Upper lobe of right lung (tissue), 1 donor: ENCODE measurements at places on chromosomes 1 and 21. TPM values are rescaled to one million over a fixed set of nuclear protein-coding genes. Genes with fewer than 3 reads are reported as not detected.

DNA sequence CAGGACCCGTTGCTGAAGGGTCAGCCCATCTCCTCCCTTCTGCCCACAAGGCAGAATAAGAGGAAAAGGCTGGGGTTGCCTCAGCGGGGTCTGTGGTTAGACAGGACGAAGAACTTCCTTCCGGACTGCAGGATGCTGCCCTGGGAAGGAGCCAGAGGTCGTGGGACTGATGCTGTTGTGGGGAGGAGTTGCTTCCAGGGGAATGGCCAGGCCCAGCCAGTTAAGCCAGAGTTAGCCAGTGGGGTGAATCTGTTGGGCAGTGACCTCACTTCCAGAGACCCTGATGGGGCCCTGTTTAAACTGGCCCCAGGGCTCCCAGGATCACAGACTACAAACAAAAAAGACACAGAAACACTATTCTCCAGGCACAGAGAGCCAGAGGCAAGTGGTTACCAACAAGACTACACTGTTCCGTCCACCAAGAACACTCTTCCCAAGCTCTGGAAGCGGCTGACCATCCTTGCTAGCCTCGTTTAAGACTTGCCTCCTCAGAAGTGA lies 13.0 kb downstream of the FAM229A start:
- no peaks in the 10 kb centered on the region for H3K36me3 ChIP-seq
- peaks cover 65% of the 10 kb centered on the region for H3K4me1 ChIP-seq
- H3K27me3 ChIP-seq = no peaks in the 10 kb centered on the region
- peak; percentile 68 for DNase-seq
- H3K4me3 ChIP-seq = no peak overlapping the region

DNA sequence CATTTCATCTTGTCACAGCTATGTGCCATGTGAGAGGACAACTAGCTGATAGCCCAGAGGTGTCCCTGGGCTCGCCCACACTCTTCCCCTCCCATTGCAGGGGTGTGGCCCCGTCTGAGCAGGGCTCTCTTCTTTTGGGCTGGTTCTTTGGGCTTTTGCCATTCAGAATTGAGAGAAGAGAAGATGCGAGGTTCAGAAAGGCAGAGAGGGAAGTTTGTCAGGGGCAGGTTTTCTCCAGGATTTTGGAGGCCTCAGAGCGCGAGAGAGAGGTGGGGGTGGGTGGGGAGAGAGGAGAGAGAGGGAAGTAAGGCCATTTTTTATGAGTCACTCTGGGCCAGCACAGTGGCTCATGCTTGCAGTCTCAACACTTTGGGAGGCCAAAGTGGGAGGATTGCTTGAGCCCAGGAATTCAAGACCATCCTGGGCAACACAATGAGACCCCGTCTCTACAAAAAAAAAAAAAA lies 5.2 kb downstream of the IFI6 start:
- no peak overlapping the region for H3K4me3 ChIP-seq
- H3K27me3 ChIP-seq = no peaks in the 10 kb centered on the region
- H3K36me3 ChIP-seq = peaks cover 16% of the 10 kb centered on the region
- H3K4me1 ChIP-seq = peaks cover 30% of the 10 kb centered on the region

- H3K27me3 ChIP-seq = no peaks in the 10 kb centered on the region
- DNase-seq = no peak
- no peak overlapping the region for H3K4me3 ChIP-seq
- H3K36me3 ChIP-seq = no peaks in the 10 kb centered on the region
Observed at GRCh38 chr1:66575739-66576138, 41.8 kb downstream of the SGIP1 start.

The TNFRSF18 gene
- total RNA-seq = 0.98 TPM

The FLG2 gene
- not detected for total RNA-seq

DNA sequence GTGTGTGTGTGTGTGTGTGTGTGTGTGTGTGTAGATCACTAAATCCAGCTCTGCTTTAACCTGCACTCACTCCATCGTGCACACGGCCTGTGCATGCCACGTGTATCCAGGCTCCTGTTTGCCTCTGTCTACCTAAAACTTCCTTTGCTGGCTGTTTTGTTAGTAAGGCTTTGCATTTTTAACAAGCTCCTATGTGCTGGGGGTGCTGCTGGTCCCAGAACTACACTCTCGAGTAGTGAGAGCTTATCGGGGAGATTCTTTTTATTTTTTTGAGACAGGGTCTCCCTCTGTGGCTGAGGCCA lies 596 bp upstream of the TCEA3 start:
- H3K27me3 ChIP-seq = no peaks in the 10 kb centered on the region
- H3K36me3 ChIP-seq = no peaks in the 10 kb centered on the region
- peaks cover 23% of the 10 kb centered on the region for H3K4me1 ChIP-seq
- peak overlapping the region; percentile 68 for H3K4me3 ChIP-seq
- DNase-seq = no peak
- no peak overlapping the region for H3K27ac ChIP-seq

- no peaks in the 10 kb centered on the region for H3K36me3 ChIP-seq
- no peak overlapping the region for H3K27ac ChIP-seq
- H3K4me3 ChIP-seq = no peak overlapping the region
- no peaks in the 10 kb centered on the region for H3K4me1 ChIP-seq
Observed at GRCh38 chr1:24990779-24991641, 60.9 kb upstream of the RUNX3 start.

DNA sequence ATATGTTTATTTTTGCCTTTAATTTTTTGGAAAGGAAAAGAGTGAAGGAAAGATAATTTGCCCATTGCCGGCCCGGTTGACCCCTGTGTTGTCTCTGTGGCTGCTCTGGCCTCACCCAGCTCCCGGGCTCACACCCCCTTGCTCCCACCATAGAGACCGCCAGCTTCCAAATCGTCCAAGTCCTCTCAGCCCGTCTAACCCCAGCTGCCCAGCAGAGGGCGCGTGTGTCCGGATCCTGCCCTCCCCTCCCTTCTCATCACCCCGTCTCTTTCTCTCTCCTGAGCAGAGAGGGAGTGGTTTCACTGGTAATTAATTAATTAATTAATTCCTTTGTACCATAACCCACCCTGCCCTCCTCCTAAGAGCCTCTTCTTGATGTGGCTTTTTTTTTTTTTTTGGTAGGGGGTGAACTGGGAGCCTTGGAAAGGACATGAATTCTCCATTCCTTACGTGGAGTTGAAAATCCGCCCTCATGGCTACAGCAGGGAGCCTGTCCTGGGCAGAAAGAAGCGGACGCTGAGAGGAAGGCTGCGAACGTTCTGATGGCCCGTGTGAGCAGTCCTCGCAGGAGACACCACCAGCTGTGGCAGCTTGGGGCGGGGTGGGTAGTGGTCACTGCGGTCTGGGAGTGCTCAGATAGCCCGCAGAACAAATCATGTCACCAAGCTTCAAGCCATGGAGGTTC lies 45.9 kb downstream of the KIAA0040 start:
- H3K36me3 ChIP-seq = no peaks in the 10 kb centered on the region
- H3K27me3 ChIP-seq = no peaks in the 10 kb centered on the region
- H3K27ac ChIP-seq = no peak overlapping the region
- DNase-seq = peak; percentile 82
- no peak overlapping the region for H3K4me3 ChIP-seq

The TIE1 gene
- total RNA-seq = 59.4 TPM

The AXDND1 gene
- not detected for total RNA-seq

GRCh38 chr1:2840036-2840809 lies 38.7 kb upstream of the TTC34 start:
- H3K4me1 ChIP-seq = no peaks in the 10 kb centered on the region
- H3K4me3 ChIP-seq = no peak overlapping the region
- H3K36me3 ChIP-seq = no peaks in the 10 kb centered on the region
- DNase-seq = no peak
- H3K27ac ChIP-seq = no peak overlapping the region
- H3K27me3 ChIP-seq = no peaks in the 10 kb centered on the region

DNA sequence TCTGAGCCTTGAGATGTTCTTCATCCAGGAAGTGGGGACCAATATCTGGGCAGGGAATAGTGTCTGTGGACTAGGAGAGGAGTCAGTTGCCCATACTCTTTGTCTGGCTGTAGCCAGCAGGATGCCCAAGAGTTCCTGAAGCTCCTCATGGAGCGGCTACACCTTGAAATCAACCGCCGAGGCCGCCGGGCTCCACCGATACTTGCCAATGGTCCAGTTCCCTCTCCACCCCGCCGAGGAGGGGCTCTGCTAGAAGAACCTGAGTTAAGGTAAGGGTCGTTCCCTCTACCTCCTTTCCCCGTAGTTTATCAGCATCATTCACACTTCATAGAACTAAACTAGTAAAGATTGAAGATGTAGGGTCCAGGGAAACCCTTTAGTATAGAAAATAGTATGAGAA lies 3.4 kb upstream of the PPOX start:
- no peak overlapping the region for H3K27ac ChIP-seq
- no peak for DNase-seq
- no peaks in the 10 kb centered on the region for H3K27me3 ChIP-seq
- peaks cover 33% of the 10 kb centered on the region for H3K36me3 ChIP-seq

DNA sequence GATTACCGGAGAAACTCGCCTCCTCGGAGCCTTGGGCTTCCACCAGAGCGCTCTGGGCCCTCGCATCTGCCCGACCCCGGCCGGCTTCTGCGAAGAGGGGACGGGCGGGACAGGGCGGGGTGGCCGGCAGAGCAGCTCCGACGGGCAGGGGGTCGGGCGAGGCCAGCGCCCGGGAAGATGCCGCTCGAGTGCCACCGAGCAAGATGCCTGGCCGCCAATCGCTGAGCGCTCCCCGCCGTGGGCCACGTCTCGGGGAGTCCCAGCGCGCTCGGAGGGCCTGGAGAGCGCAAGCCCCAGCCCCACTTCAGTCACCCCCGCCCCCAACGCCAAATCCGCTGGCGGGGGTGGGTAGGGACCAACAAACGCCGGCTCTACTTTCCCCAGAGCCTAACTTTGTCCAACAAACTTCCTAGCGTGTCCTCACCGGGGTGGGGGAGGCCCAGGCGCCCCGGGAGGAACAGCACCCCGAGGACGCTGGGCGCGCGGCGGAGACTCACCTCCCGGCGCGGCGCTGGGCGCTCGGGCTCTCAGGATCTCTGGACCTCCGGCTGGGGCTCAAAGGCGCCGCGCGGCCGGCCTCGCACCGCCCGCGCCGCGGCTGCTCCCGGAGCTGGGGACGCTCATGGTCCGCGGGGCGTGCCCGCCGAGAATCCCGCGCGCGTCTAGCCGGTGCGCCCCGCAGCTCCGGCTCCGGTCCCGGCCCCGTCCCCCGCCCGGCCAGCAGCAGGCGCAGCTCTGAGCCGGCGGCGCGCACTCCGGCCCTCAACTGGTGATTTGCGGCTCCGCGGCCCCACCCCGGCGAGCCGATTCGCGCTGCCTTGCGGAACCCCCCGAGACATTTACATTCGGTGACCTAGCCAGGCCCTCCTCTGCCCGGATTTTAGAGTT lies at the start of gene BCAR3:
BCAR3 (minus strand) TSS at position 737 of the 888 bp plus-strand sequence. CDS start 6,907 bp downstream, outside the sequence.
- peak; percentile 90 for DNase-seq
- H3K4me1 ChIP-seq = peaks cover 21% of the 10 kb centered on the region
- peak within 1 kb of the TSS; percentile 88 for H3K27ac ChIP-seq

DNA sequence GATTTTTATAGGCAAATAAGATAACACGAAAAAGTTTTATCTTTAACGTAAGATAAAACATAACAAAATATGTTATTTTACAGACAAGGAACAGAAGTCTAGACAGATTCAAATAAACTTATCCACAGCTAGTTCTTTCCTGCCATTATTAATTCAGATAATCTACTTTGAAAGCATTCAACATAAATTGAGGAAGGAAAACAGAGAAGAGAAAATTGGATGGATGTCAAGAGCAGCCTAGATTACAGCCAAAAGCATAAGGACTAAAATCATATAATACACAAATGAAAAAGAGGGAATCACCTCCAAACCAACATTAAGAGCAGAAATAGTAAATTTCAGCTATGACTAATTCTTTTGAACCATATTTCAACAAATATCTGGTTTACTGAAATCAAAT lies 15.5 kb downstream of the TRIM33 start:
- no peaks in the 10 kb centered on the region for H3K27me3 ChIP-seq
- no peak for DNase-seq
- H3K4me1 ChIP-seq = peaks cover 14% of the 10 kb centered on the region

The RPL11 gene
- total RNA-seq = 895 TPM
